ENCODE measurements at places on chromosomes 1 and 21.

DNA sequence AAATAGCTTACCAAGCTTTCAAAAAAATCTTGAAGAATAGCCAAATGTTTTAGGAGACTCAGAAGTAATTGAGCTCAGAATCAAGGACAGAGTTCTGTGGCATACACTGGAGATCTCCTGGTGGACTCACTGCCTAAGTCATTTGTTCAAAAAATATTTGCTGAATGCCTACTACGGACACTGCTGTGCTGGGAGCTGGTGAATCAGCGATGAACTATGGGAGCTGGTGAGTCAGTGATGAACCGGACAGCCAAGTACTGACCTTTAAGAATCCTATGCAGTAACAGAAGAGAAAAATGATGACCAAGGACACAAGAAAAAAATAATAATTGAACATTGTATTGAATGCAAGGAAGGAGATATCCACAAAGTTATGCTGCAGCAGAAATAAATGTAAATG lies 717.9 kb upstream of the CXADR start:
- no peak for DNase-seq

GRCh38 chr1:150186789-150187559 lies 37.3 kb downstream of the PLEKHO1 start:
- peak; percentile 64 for DNase-seq

DNA sequence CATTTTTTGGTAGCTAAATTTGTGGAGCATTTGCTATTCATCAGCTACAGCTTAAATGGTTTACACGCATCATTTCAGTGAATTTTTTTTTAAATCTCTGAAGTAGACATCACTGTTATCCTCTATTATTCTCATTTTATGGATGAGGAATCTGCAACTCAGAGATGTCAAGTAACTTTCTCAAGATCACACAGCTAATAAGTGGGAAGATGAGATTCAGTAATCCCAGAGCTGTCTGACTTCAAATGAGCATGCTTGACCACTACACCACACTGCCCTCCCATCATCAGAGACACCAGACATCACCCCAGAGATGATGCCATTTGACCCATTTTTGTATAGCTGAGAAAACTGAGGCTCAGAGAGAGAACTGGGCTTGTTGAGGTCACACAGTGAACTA lies 116.4 kb downstream of the RRAGC start:
- no peak for DNase-seq

DNA sequence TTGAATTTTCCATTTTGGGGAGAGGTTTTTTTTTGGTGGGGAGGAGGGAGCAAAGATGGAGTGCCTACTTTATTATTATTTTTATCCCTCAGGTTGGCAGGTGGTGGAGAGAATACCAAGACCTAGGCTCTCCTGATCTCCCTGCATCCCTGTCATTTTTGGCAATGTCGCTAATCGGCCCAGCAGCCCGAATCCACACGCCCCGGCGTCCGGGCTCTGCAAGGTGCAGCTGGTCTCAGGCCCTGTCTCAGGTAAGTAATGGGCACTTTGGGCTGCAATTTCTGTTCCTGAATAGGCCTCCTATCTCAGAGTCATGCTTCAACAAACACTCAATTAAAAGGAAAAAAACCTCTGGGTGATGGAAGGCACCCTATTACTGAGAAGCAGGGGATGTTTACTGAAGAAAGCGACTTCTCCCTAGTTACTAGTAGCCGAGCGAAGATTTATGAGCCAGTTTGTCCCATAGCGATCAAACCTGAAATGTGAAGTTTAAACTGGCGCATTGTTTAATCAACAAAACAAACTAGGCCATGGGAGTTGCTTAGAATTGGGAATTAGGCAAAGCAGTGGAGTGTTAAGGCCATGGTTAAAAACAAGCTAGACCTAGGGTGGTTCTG lies 137.8 kb downstream of the RWDD3 start:
- peak; percentile 6 for DNase-seq

DNA sequence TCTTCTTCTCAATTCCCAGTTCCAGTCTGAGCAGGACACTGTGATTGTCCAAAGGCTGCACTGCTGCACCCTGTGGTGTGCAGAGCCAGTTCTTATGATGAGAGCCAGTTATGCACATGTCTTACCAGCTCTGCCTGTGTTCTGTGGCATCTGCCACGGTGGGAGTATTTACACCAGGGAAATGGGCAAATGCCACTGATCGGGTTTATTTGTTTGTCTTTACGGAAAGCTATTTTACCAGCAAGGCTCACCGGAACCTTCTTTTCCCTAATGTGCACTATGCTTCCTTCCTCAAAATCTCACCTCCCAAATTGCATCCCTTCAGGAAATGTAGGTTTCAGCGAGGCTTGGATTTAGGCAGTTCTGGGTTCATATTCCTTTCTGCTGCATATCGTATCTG lies 49.0 kb downstream of the EVA1C start:
- no peak for DNase-seq

- DNase-seq = peak; percentile 33
These were observed 317.6 kb downstream of the DPYD start for GRCh38 chr1:97603218-97603617.

DNA sequence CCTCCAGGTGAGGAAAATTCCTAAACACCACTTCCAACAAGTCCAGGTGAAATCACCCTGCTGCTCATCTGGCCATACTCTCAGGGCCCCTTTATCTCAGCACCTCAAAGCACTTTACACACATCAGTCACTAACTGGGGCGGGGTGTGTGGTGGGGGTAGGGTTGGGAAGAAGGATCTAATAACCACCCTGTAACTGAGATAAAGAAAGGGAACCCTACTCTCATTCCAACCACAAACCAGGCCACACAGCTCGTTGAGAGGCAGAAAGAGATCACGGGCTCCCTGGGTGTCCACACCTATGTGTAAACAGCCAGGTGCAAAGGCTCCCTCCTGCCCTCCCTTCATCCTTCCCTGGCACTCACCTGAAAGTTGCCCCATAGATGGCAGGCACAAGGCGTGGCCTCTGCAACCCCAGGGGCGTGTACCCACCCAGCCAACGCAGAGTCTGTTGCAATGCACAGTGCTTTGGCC lies 20.4 kb downstream of the GPR161 start:
- DNase-seq = no peak

DNA sequence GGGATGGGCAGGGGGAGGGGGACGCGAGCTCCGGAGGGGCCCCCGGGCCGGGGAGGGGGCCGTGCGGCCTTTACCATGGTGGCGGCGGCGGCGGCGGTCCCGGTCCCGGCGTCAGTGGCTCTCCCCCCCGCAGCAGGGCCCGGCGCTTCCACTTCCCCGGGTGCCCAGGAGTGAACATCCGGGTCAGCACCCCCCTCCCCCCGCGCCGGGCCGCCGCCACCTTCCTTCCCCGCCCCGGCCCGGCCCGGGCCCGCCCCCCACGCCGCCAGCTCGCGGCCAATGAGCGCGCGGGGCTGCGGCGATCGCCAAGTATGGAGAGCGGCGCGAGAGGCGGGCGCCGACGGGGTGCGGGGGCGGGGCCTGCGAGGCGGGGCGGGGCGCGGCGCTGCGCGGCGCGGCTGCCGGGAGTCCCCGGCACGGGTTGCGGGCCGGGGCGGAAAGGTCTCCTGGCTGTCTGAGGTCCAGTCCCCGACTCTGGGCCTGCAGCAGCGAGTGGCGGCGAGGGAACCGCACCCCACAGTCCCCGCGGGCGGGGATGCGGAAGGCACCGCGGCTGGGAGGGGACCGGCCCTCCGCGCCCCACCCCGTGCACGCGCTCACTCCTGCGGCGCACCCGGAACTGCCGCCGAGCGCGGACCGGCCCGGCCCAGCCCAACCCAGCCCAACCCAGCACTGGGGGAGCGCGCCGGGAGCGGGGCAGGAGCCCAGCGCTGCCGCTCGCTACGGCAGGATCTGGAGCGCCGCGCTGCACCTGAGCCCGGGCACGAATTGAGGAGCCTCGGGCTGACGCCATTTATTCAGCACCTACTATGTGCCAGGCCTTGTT lies at the start of gene CAPZB:
CAPZB (minus strand) TSS at position 178 of the 826 bp plus-strand sequence; CDS start at position 77, 101 bp downstream.
- DNase-seq = peak; percentile 81

DNA sequence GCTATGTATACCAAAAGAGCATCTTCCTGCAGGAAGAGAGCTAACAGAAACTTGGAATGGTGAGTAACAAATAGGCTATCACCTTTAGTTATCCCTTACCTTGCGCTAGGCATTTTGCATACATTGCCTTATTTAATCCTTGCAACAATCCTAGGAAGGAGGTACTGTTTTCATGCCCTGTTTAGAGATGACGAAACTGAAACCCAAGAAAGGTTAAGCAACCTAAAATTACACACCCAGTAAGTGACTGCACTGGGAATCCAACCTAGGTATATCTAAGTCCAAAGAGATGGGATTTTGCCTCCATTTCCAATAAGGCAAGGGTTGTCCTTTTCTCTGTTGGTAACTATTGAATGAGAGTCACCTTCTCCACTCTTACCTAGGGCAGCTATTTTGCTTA lies 144.5 kb downstream of the TM2D1 start:
- no peak for DNase-seq

DNA sequence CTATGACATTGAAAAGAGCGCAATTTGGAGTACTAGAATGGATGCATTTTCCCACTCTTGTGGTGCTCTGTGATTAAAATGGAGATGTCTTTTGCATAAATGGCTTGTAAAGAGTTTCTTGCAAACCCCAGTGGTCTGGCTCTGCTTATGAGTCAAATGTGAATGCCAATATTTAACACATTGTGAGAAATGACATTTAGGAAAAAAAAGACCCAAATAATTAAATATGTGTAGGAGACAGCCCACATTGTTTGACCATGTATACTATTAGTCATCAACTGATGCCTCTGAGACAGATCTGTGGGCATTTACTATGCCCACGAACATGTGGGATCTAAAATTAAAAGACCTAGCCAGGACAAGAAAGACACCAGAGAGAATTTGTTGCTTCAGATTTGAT lies 22.2 kb upstream of the RUNX1 start:
- no peak for DNase-seq

- DNase-seq = no peak
These were observed 9.8 kb upstream of the TSPAN2 start for GRCh38 chr1:115098979-115099692.

- DNase-seq = no peak
These were observed 96.0 kb downstream of the ERG start for GRCh38 chr21:38402291-38402690.

DNA sequence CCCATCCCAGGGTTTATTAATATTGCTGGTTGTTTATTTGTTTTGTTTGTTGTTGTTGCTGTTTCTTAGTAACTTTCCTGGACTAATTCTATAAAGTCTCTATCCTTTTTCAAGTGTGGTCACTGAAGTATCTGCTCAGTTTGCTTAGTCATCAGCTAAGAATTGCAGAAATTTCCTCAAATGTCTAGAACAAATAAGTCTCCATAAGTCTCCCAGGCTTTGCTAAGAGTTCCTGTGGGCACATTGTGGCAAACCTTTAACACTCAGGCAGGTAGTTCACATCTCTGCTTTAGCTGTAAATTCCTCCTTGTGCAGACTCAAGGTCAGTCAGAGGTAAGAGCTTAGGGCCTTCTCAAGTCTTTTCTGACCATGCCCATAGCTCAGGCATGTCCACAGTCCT lies 38.9 kb upstream of the C1orf185 start:
- no peak for DNase-seq

DNA sequence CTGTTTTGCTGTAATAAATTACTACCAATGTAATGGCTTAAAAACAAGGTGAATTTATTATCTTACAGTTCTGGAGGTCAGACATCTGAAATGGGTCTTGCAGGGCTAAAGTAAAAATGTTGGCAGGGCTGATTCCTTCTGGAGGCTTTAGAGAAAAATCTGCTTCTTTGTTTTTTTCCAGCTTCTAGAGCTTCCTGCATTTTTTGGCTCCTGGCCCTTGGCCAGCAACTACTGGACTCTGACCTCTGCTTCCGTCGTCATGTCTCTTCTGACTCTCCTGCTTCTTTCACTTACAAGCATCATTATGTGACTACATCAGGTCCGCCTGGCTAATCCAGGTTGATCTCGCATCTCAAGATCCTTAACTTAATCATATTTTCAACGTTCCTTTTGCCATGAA lies 350.9 kb downstream of the S1PR1 start:
- no peak for DNase-seq

DNA sequence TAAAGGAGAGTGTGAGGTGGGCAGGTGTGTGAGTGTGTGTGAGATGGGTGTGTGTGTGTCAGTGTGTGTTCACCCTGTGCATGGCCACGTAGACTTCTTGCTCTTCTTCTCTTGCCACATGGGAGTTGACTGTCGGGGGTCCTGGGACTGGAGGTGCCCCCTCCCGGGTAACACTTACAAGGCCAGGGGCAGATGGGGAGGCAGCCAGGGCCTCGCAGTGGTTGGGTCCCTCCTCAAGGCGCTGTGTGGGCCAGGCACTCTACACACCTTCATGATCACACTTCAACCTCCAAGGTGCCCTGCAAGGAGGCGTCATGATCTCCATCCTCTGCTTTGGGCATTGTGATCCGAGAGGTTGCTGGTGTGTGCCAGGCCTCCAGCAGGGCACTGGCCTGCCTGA lies 2.3 kb downstream of the PLA2G2F start:
- DNase-seq = no peak

DNA sequence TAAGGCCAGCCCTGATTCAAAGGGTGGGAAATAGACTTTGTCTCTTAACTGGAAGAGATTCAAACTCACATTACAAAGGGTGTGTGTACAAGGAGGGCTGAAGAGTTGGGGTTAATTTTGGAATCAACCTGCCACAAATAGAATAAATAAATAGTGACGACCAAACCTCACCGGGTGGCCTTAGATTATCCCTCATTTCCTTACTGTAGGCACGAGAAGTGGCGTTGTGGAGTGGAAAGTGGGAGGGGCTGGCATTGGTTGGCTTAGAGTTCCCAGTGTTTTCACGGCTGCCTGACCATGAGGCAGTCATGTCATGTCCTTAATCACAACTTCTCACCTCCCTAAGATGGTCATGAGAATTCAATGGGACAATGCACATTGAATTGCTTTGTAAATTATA lies 21.3 kb upstream of the RUNX1 start:
- DNase-seq = no peak

GRCh38 chr1:7535934-7536878 lies 234.9 kb upstream of the VAMP3 start:
- DNase-seq = no peak

GRCh38 chr1:30777904-30778153 lies 20.3 kb upstream of the LAPTM5 start:
- DNase-seq = no peak

DNA sequence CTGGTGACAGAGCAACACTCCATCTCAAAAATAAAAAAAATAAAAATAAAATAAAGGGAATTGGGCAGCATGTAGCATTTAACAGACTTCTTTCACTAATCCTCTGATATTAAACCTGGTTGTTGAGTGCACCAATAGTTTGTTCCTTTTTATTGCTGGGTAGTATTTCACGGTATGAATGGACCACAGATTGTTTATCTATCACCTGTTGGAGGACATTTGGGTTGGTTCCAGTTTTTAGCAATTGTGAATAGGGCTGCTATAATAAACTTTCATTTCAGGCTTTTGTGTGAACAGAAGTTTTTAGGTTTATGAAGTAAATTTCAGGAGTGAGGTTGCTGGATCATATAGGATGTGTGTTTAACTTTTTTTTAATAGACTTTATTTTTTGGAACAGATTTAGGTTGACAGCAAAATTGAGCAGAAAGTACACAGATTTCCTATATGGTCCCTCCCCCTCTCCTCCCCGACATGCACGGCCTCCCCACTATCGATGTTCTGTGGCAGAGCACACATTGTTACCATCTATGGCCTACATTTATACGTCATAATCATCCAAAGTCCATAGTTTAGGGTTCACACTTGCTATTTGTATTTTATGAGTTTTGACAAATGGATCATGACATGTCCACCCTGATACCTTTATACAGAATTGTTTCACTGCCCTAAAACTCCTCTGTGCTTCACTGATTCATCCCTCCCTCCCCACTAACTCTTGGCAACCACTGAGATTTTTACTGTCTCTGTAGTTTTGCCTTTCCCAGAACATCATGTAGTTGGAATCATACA lies 66.1 kb upstream of the TMPRSS2 start:
- no peak for DNase-seq

- peak; percentile 75 for DNase-seq
These were observed at the start of gene HUNK for GRCh38 chr21:31872452-31873274. HUNK (plus strand) TSS chr21:31873020; CDS start chr21:31873675, 655 bp downstream.
